ENCODE measurements at places on chromosomes 6 and 20.

GRCh38 chr6:135075018-135075417 lies 20.4 kb upstream of the HBS1L start:
- DNase-seq = no peak

DNA sequence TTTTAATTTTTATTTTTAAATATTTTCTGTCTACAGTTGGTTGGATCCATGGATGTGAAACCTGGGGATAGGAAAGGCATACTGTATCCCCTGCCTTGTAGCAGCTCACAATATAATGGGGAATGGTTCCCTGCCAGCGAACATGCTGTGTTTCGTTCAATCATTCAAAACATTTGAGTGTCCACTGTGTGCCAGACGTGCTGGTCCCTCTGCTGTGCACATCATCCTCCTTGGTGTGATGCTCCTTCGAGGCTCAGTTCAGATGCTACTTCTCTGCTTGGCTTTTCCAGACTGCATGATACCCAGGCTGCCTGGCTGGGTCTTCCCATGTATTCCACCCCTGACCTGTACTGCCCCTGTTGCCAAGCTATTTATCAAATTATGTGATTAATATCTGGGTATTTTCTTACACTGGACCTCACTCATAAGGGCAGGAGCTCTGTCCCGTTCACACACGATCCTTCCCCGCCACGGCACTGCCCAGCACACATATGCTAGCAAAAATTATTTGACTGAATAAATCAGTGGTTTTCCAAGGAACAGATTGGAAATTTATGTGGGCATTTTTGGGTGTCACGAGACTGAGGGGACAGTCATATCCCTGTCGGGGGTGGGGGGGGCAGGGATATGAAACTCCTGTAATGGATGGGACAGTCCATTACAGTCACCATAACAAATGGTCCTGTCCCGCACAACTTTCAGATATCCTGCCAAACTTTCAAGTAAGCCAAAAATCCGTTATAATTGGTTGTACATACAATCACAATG lies 4.9 kb downstream of the SDCBP2 start:
- DNase-seq = no peak

- no peak for DNase-seq
Observed at GRCh38 chr6:138428944-138429598, 25.0 kb downstream of the HEBP2 start.

- DNase-seq = peak; percentile 61
Observed at GRCh38 chr20:17898548-17898994, 70.0 kb downstream of the SNX5 start.

DNA sequence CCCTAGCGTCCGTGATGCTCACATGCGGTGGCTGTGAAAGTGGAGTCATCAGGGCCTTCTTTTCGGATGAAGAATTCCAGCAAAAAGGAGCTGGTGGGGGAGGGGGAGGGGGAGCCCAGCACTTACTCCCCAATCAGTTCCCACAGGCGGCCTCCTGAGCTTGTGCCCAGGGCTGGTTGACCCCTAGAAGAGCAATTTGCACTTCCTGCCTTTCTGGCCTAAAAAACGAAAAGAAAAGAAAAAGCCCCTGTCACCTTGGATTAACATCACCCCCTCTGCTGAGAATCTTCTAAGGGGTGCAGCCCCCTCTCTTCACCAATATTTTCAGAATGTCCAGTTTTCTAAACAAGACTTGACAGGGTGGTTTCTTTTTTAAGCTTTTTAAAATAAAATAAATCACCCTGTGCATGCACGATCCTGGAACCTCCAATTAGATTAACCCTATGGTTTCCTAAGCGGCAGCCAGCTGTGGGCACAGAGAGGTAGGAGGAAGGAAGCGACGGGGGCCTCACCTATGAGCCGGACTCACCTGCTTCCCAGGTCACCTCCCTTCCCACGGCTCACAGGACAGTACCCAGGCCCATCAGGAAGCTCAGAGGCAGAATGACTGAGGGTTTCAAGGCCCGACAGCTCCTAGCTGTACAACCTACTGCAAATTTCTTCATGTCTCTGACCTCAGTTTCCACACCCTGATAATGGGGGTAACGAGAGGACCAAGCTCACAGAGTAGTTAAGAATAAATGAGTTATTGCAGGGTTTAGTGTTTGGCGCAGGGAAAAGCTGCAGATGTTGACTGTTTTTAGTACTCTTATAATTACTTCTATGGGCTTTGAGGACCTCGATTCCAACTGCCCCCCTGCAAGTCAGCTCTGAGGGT lies 10.5 kb upstream of the TGM2 start:
- no peak for DNase-seq

- DNase-seq = no peak
Observed at GRCh38 chr6:4645713-4646360, 130.4 kb upstream of the CDYL start.

- DNase-seq = no peak
Observed at GRCh38 chr6:104095661-104096416, 763.9 kb downstream of the HACE1 start.

- no peak for DNase-seq
Observed at GRCh38 chr20:57756213-57756612, 46.4 kb upstream of the PMEPA1 start.

DNA sequence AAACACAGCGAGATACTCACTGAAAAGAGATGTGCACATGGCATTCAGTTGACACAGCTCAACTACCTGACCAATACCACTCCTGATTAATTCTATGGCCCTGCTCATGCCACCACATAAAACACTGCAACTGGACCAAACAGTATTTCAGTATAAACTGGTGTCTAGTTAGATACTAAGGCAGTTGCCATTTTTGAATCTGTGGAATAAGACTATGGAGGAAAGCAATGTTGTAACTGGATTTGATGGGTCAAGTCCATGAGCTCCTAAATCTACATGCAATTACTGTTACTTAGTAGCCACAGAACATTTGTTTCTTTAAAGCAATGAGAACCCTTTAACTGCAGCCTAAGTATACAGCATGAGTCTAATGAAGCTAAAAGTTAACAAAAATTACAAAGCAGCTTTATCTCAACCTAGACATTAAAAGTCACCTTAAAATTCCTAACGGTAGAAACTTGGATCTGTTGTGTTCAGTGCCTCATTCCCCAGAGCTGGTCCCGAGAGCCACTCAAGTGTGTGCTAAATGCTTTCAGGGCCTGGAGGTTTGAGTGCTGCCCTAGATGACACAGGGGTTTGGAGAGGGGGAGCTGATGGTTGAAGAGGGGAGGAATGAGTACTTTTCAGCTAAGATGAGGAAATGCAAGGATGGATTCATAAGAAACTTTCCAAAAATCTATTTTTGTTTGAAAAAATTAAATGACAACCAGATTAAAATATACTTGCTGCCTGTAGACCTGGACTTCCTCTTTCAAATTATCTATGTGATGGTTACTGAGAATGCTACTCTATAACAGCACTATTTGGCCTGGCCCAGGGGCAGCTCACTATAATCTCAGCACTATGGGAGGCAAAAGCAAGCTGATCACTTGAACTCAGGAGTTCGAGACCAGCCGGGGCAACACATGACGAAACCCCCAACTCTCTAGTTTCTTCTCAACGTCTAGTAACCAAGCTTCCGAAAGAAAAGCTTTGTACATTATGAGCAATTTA lies 15.6 kb downstream of the SNX5 start:
- no peak for DNase-seq

DNA sequence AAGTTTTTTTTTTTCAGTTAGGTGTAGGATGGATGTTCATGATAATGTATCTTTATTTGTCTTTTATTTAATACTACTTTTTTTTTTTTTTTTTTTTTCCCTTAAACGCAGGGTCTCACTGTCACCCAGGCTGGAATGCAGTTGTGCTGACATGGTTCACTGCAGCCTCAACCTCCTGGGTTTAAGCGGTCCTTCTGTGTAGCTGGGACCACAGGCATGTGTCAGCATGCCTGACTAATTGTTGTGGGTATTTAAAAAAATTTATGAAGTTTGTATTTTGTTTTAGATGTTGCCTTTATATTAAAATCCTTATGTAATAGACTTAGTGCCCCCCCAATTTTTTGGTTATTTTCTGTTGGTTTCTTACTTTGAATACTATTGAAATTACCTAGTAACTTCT lies 42.6 kb downstream of the NCOA3 start:
- DNase-seq = no peak

Data from stimulated activated CD4-positive, alpha-beta T cell treated with anti-CD3 and anti-CD28 coated beads, Interleukin-12 subunit alpha, Interleukin-12 subunit beta, amount 100 ng/mL, for 48 hours (primary cell).